Left hindlimb (tissue), 1 donor: ENCODE measurements at places on chromosomes 16 and 17.

GRCh38 chr17:18371455-18371854 is 6.1 kb upstream of the EVPLL start:
- DNase-seq = no peak

DNA sequence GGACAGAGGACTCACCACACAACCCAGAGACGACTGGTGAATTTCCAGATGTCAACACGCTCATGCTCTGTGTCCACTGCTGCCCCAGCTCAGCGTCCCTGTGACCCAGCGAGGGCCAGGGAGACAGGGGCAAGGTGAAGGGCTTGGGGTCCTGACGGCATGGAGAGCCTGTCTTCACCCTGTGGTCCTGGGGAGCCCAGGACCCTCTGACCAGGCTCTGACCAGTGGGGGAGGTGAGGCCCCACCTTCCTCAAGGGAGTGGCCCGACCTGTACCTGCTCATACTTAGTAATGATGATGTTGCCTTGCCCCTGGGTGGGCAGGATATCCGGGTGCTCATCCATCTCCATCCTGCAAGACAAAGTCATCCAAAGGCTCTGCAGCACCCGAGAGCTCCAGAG is 39.8 kb downstream of the TNFRSF13B start:
- DNase-seq = no peak

GRCh38 chr17:56913353-56913866 is 439 bp downstream of the TRIM25 start:
- DNase-seq = peak; percentile 56

GRCh38 chr16:68834550-68834949 is 8.8 kb upstream of the TANGO6 start:
- DNase-seq = no peak

- DNase-seq = no peak
Measured at GRCh38 chr16:80509872-80510271, 30.9 kb upstream of the DYNLRB2 start.

- no peak for DNase-seq
Measured at GRCh38 chr17:44906010-44906646, 6.9 kb upstream of the EFTUD2 start.

GRCh38 chr17:29089601-29090044 is 46.7 kb downstream of the PIPOX start:
- peak; percentile 69 for DNase-seq
